ENCODE measurements at places on chromosomes 6 and 20.
A peak's percentile ranks its signal among the peaks of the same experiment; 100 is the strongest.

- no peak for DNase-seq
Observed at GRCh38 chr6:136035378-136036070, 184.0 kb downstream of the PDE7B start.

DNA sequence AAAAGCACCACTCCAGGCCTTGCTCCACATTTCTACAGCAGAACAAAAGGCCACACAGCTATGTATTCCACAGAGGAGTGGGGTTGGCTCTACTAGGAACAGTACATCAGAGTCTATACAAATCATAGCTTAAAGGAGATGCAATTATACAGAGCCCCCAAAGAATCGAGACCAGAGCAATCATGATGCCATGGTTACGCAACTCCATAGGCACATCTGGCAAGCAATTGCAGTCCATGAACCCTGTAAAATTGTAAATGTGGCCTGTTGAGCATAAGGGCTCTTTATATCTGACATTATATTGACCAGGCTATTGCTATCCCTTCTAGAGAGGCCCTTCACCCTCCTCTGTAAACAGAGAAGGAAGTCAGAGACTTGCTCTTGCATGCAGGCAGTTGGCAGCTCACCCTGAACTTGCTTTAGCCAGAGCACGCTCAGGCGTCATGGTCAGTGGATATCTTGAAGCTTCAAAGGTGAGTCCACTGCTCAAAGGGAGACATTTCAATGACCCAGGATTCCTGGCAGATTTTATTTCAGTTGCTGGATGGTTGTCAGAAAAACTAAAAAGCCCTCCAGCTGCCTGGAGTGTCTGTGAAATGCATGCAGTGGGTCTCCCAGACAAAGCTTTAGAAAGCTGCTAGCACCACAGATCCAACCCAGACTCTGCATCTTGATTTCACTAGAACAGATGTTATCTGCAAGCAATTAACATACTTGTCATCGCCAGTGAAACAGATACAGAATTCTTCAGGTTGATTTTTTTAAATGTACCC, 357.2 kb downstream of the CENPW start:
- no peak for DNase-seq

- no peak for DNase-seq
Observed at GRCh38 chr6:143743301-143744166, 65.8 kb downstream of the PHACTR2 start.

GRCh38 chr6:157017861-157018260, 240.7 kb downstream of the ARID1B start:
- DNase-seq: no peak

- no peak for DNase-seq
Observed at GRCh38 chr20:52804497-52805295, 167.5 kb upstream of the TSHZ2 start.

- no peak for DNase-seq
Observed at GRCh38 chr20:20207291-20207690, 155.0 kb downstream of the CFAP61 start.

DNA sequence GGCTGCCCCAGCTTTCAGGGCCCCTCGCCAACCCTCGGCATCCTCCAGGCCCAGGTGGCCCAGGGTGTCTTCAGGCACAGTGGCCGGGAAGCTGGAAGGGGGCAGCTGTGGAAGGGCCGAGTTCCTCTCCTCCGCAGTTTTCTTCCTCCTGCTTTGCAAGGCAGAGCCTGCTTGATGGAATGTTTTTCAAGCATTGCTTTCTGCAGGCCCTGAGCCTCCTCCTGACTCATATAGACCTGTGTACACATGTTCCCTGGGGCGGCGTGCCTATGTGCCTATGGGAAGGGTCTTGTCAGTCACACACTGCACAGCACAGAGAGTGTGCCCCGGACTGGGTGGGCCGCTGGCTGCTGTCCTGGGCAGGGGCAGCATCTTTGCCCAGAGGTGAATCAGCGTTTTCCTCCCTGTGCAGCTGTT, 107.5 kb downstream of the ERMARD start:
- no peak for DNase-seq

- no peak for DNase-seq
Observed at GRCh38 chr20:24573557-24573956, 104.1 kb downstream of the SYNDIG1 start.

DNA sequence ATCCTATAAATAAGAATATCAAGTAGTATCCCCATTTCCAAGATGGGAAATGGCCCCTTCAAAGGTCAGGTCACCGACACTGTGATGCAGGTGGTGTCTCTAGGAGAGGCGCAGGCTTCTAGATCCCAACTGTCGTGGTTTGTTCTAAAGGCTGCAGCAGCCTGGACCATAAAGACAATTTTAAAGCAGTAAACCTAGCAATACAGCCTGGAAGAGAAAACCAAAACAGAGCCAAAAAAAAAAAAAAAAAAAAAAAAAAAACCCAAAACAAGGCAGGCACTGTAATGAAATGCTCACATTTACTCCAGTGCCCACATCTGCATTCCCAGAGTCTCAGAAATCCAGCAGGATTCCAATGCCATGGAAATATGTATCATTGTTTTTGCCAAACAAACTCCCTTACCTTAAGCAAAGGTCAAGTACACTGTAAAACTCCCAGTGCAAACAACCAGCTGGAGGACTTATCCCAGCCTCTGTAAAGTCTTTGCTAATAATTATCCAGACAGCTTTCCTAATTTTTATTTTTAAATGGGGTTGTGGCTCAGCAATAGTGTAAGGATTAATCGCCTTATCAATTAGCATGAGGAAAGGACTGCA, 98.2 kb downstream of the PSMG4 start:
- no peak for DNase-seq

- no peak for DNase-seq
Observed at GRCh38 chr6:111939902-111940301, 66.7 kb upstream of the FYN start.

DNA sequence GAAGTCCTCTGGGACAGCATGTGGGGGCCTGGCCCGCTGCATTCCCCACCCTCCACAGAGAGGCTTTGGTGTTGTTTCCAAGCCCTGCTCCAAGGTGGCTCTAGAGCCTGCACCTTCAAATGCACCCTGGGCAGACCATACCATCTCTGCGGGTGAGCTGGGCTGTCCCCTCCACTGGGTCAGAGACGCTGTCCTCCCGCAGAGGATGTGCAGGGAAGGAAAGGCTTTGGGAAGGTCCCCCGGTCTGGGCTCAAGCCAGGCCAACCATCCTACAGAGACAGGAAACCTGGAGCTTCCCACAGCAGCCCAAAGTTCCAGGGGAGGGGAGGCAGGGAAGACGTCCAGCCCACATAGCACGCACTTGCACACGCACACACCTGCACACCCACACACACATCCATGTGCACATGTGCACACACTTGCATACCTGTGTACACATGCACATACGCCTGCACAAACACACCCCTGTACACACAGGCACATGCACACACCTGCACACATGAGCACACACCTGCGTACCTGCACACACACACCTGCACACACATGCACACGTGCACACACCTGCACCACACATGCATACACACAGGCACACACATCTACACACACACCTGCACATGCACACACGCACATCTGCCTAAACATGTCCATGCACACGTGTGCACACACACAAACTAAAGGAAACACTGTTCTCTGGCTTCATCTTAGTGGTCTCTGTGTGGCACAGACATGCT, 155.4 kb downstream of the ERMARD start:
- DNase-seq: no peak

GRCh38 chr6:105077596-105078385, 102.0 kb downstream of the POPDC3 start:
- DNase-seq: no peak

DNA sequence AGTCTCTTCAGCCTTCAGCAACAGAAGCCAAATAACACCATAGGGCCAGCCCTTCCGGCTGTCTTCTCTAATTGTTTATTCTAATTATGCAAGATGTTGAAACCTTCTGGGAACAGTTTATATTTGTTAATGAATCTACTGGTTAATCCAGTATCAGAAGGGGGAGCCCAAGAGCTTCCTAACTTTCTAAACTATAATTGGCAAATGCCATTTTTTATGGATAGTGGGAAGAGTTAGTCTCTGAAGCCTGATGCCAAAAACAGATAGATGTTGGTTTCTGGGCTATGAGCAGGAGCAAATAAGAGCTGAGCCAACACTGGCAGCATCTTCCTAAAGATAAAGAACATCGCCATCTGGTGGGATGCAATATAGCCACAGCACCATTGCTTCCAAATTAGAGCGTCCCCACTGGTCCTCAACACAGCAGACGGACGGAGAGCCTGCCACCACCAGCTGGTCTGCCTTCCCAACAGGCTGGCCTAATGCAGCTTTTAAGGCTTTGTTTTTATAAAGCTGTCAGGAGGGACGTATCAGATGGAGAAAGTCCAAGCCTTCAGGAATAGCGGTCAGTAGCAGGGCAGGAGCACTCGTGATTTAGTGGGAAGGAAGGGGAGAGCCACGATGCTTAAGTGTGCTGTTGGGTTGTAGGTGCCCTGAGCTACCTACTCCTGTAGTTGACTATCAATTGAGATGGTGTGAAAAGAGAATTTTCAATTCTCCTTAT, 118.8 kb downstream of the RALGAPA2 start:
- no peak for DNase-seq

DNA sequence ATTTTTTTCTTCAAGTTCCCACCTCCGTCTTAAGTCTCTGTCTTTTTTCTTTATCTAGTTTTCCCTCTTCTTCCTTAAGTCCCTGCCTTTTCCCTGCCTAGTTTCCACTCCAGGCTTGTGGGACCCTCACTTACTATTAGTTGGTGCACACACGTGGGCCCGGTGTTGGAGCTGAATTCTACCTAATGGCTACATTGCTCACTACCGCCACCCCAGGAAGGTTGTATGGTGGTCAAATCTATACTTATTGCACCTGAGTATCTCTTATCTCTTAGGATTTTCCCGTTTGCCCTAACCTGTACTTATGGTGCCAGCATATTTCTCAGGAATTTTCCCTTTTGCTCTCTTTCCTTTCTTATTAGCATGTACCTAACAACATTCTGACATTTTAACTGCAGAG, 692.8 kb downstream of the EPM2A start:
- DNase-seq: no peak

DNA sequence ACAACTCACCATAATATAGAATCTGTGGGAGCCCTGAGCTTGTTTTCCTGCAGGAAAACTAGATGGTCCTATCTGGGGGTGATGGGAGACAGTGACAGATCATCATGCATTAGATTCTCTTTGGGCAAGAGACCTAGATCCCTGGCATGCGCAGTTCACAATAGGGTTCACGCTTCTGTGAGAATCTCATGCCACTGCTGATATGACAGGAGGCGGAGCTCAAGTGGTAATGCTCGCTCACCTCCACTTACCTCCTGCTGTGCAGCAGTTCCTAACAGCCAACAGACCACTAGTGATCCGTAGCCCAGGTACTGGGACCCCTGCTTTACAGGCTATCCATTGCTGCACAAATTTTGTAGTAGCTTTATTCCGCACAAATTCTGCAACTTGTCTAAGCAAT, 84.5 kb downstream of the HIVEP2 start:
- peak; percentile 50 for DNase-seq

DNA sequence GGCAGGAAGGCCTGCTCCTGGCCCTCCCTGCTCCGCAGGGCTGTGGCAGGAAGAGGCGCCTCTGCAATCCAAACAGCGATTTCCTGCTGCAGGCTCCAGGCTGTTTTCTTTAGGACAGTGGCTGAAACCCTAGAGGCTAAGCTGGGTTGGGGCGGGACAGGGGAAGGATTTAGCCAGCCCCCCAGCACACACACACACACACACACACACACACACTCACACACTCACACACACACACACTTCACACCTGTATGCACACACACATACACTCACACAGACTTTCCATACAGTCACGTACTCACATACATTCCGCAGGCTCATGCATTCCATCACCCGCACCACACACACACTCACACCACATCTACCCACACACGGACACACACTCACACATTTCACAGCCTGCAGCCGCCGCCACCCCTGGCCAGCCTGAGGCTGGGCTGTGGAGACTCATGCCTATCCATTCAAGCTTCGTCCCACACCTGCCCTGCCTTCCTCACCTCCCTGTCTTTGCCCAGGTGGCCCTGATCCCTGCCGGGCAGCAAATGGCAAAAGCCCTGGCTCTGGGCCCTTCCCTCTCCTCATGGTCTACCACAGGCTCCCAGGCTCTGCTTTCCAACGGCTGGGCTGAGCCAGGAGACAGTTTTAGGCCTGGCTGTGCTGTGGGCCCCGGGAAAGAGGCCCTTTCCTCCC, 17.9 kb downstream of the MDFI start:
- DNase-seq: no peak

DNA sequence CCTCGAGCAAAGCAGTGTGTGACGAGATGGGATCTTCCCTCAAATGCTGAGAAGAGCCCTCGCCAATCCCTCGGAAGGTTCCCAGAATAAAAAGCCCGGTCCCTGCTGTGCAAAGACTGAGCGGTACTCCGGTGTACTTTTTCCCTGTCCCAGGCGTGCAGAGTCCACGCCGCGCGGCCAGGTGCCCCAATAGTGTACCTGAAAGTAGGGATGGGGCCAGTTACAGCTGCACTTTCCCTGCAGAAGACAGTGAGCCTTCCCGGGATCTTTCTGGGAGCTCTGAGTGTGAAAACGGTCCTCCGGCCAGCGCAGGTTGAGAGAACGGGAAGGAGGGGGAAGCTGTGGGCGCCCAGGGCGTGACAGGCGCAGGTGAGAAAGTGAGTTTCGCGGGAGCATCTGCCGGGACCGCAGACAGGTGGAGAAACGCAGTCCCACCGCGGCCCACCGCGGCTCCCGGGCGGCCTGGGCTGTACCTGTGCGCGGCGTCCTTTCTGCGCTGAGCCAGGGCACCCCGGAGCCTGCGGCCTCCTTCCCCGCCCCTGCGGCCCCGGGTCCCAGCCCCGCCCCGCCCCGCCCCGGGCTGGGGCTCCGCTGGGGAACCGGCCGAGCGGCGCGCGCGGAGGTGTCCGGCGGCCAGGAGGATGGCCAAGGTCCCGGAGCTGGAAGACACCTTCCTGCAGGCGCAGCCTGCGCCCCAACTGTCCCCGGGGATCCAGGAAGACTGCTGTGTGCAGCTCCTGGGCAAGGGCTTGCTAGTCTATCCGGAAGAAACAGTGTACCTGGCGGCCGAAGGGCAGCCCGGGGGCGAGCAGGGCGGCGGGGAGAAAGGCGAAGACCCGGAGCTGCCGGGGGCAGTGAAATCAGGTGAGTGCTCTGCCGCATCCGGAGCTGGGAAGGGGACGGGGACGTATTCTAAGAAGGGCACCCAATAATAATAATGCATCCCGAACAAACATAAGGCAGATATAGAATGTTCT, at the start of gene RFX6:
RFX6 (plus strand) TSS at position 608 of the 977 bp plus-strand sequence; CDS start at position 642, 34 bp downstream.
- DNase-seq: no peak

- no peak for DNase-seq
Observed at GRCh38 chr6:72933233-72933632, 292.1 kb downstream of the KHDC1L start.

DNA sequence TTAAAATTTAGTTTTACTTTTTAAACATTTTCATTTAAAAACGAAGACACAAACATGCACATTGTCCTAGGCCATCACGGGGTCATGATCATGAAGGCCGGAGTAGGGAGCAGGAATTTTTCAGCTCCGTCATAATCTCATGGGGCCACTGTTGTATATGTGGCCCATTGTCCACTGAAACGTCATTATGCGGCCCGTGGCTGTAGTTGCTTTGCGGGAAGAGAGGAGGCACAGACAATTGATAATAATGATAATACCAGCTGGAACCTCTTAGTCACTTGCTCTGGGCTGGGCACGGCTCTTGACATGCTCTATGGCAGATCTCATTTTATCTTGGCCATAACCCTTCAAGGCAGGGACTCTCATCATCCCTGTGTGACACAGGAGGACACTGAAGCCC, 56.5 kb upstream of the FNDC1 start:
- DNase-seq: no peak

Data from CD4-positive, alpha-beta T cell treated with Interleukin-17A for 4 hours (primary cell).